ENCODE measurements at places on chromosomes 7 and 10.
A peak's percentile ranks its signal among the peaks of the same experiment; 100 is the strongest.

DNA sequence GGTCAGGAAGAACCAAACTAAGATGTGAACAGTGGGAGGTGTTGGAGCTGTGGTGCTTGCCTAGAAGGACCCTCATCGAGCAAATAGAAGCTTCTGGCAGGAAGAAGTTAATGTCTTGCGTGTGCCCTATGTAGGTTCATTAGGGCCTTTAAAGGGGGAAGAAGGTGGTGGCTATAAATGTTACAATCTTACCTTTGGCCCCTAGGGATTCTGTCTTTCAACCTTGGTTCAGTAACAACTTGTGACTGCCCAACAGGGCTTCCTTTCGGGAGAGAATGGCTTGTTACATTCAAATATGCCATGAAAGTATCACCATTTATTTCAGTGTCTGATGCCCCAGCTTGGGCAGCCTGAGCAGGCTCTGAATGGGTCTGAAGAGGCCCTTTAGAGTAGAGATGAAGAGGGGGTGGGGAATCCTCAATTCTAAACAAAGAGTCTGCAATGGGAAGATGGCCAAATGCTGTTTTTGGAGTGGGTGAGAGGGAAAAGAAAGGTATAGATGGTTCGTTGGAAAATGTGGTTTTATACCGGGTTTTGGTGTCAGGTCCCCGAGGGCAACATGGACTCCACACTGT is 108.0 kb downstream of the TCF7L2 start:
- ATAC-seq = peak; percentile 15

- no peak for ATAC-seq
Observed at GRCh38 chr7:29239638-29240037, 45.1 kb downstream of the CHN2 start.

DNA sequence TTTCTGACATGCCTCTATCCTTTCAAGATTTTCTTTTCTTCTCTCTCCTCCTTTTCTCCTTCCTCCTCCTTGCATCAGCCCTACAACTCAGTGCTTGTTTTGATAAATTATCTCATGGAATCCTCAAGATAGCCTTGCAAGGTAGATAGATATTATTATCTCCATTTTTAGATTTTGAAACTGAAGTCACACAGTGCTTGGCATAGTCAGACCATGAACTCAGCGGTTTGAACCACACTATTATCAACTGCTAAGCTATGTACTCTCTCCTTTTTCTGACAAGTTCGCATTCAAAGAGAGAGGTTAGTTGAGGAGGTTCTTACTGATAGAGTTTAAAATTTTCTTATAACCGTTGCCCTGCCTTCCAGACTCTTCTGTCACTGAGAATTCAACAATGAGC is 79.1 kb downstream of the SUGCT start:
- no peak for ATAC-seq

DNA sequence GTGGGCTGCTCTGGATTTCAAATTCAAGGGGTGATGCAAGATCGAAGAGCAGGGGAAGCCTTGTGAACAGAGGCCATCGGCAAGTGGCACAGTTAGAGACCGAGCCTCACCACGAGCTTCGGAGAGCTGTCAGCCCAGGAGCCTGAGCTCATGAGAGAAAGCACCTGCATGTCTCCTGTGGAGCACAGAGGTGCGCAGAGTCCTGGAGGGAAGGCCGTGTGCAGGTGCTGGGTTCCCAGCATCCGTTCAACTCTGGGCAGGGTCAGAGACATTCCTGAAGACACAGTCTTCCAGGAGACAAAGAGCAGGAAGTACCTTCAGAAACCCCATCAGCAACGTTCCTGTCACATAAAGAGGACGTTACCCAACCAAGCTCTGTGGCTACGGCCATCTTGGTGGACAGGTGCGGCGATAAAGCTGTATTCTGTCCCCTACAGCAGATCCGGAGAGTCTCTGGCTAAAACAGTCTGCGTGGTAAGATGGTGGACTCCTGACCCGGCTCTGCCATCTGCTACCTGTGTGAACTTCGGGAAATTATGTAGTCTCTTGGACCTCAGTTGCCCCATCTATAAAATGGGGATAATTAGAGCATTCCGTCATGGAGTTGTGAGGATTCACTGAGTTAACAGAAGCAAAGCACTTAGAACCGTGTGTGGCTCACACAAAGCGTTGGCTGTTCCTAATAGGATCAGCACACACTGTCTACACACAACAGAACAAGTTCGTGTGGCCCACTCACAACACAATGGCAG is 40.6 kb downstream of the NOD1 start:
- ATAC-seq = no peak

- ATAC-seq = peak; percentile 57
Observed at GRCh38 chr10:90969121-90969534, 48.2 kb upstream of the ANKRD1 start.

- peak; percentile 70 for ATAC-seq
Observed at GRCh38 chr10:34433241-34434076, 381.6 kb downstream of the PARD3 start.
